ENCODE measurements at places on chromosomes 7 and 10. TPM values are rescaled to one million over a fixed set of nuclear protein-coding genes. Genes with fewer than 3 reads are reported as not detected.

DNA sequence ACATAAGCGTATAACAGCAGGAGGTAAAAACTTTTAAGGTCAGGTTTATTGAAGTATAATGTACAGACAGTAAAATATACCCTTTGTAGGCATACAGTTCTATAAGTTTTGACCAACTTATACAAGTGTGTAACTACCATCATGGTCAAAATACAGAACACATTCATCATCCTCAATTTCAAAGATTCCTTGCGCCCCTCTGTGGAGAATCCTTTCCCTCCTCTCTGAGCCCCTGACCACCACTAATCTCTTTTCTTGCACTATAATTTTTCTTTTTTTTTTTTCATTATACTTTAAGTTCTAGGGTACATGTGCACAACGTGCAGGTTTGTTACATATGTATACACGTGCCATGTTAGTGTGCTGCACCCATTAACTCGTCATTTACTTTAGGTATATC, 58.1 kb upstream of the CTTNBP2 start:
- no peak for DNase-seq

Gene AP3M1
- 28.4 TPM for total RNA-seq

GRCh38 chr10:6445671-6446316, 134.3 kb downstream of the PRKCQ start:
- peak; percentile 75 for DNase-seq

- peak; percentile 85 for DNase-seq
Measured at GRCh38 chr10:103859161-103860086, 4.0 kb upstream of the SH3PXD2A start.

- DNase-seq: peak; percentile 80
Measured at GRCh38 chr7:130441408-130441869, 623 bp upstream of the CEP41 start.

DNA sequence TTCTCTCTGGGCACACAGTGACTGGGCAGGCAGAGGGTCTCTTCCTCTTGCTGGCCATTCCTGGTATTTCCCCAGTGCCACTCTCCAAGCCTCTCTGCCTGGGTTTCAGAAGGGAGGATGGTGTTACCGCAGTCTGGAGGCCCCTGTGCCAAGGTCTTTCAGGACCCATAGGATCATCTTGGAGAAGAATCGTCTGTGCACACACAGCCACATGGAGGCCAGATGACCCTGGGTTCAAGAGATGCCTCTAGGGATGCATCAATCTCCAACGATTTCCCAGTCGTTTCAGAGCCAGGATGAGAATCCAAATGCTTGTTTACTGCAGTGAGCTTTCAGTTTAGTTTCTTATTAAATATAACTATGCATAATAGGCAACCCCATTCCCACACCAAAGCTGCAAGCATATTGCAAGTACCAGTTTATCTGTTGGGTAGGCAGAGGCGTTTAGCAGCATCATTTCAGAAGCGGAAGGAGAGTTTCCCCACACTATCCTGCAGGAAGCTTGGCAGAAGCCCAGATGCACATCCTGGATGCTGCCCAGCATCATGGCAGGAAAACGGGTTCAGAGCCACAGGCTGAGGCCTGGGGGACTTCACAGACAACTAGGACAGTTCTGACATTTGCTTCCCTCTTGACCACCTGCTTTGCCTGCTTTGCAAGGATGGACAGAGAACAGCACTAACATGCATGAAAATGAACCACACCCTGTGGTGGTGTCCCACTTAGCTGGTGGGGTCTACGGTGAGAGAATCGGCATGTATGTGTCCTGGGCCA, 134.7 kb upstream of the FAM20C start:
- no peak for DNase-seq

Gene IDI2
- total RNA-seq: not detected

DNA sequence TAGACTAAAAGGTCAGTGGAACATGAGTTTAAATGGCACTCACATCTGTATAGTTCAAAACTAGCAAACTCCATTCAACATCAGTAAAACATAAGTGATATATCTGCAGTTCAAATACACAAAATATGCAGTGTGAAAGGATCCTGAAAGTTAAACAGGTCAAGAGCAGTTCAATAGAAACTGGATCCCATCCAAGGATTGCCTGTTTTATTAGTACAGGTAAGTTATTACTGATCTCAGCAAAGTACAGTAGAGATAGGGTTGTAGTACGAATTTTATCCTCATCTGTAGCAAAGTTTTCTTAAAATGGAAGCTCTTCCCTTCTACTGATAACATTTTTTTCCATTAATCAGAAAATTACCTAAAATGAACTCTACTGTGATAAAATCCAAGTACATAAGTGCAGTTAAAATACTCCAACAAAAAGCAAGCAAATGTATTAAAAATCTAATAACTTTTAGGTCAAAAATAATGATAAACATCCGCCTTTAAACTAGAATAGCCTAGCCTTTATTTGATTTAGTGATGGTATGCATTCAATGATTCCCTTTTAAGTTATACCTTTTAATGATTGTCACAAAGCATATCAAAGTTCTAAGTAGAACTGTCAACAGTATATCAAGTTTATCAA, 2.2 kb downstream of the ZNF800 start:
- no peak for DNase-seq

Gene DMTF1
- total RNA-seq: 98.1 TPM

DNA sequence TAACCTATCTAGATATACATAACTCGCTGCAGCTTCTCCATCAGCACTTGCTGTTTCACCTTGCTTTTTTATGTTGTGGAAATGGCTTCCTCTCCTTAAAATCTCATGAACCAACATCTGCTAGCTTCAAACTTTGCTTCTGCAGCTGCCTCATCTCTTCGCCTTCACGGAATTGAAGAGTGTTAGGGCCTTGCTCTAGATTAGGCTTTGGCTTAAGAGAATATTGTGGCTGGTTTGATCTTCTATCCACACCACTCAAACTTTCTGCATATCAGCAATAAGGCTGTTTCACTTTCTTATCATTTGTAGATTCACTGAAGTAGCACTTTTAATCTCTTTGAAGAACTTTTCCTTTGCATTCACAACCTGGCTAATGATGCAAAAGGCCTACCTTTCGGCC, 49.2 kb upstream of the AGR3 start:
- no peak for DNase-seq

Gene ITPRID1
- total RNA-seq: 0.44 TPM

Gene RNF148
- 0.44 TPM for total RNA-seq

Gene TIMM23
- total RNA-seq: 50.7 TPM
